ENCODE measurements at places on chromosomes 2 and 18.

DNA sequence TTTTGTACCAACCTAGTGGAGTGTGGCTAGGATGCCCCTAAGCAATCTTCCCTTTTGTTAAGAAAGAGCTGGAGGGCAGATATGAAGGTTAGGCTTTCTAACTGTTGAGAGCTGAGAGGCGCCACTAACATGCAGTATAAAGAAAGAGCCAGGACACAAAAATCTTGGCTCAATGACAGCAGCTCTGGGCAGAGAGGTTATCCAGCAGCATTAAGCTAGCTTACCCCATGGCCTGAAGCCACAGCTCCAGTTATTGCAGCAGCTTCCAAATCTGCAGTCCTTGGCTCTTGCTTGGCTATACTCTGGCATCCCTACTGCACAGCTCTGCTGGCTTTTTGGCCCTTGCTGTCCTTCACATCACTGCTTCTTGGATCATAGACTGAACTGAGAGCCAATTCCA is 213.4 kb downstream of the GPD2 start:
- DNase-seq: no peak

- peak; percentile 15 for DNase-seq
Observed at GRCh38 chr2:176592216-176592615, 323.0 kb downstream of the MTX2 start.

GRCh38 chr2:124824441-124824840 is 799.4 kb downstream of the CNTNAP5 start:
- no peak for DNase-seq

DNA sequence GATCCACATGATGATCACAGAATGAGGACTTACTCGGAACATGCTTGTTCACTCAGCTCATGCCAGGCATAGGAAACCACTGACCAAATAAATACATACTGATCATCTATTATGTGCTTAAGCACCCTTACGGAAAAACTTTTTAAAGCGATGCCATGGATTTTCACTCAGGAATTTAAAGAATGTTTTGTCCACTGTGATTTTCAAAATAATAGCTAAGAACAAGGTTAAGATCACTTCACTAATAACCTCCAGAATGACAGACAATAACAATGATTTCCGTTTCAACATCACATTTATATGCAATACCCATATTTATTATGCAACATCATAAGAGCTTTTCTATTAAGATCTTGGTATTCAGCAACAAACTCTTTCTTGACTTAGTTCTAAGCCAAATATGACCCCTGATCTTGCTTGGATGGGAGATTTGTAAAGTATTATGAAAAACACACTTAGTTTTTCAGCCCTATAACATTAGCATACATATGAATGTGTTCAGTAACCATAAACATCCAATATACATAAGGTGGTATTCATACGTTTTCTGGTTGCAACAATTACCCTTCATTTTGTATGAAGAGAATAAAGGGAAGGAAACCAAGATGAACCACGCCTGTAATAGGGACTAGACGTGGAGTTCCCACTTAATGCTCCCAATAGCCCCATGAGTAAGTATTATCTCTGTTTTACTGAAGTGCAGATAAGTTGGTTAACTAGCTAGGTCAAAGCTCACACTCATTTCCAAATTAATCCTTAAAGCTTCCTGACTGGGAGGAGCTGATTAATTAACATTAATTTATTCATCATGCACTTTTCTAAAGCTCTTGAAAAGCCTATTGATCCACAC is 1.9 kb downstream of the CD302 start:
- DNase-seq: no peak

DNA sequence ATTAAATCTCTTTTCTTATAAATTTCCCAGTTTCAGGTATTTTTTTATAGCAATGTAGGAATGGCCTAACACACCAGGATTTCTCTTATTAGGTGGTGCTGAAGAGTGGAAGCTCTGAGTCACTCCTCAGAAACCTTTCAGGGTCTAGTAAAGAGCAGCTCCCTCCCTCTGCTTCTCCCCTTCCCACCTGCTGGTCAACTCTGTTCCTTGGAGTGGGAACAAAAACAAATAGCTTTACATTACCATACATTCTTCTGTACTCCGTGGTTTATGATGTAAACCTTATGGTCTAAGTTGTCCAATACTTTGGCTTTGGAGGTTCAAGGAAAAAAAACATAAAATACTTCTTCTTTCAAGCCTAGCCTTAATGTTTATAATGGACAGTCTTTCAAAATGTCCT is 2.7 kb upstream of the IL1R1 start:
- no peak for DNase-seq

DNA sequence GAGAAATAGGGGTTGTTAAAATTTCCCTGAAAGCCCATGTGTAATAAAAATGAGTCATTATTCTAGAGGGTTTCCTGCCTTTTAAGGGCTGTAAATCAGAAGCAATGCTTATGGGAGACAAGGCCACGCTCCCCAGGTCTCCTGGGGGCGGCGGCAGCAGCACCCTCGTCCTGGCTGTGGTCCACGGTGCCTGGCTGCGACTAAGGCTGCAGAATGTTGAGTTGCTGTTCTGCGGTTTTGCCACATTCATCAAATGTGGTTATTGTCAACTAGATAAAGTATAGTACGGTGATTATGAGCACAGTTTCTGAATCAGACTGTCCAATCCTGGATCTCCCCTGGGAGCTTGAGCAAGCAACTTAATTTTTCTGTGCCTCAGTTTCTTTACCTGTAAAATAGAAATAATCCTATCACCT is 11.9 kb upstream of the AGFG1 start:
- peak; percentile 75 for DNase-seq

DNA sequence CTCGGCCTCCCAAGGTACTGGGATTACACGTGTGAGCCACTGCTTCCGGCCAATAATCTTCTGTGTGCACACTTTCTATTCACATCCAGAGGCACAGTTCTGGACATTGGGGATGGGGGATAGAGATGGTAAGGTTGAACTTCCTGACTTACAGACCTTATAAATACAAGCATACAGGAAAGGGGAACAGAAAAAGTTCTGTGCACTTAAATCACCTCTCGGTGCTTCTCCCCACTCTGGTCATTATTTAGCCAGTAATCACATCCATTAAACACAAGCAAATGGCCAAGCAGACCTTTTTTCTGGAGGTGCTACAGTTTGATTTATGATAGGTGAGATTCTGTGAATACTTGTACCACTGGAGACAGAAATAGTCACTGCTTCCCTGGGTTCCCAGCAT is 110.6 kb downstream of the CRIM1 start:
- DNase-seq: no peak

DNA sequence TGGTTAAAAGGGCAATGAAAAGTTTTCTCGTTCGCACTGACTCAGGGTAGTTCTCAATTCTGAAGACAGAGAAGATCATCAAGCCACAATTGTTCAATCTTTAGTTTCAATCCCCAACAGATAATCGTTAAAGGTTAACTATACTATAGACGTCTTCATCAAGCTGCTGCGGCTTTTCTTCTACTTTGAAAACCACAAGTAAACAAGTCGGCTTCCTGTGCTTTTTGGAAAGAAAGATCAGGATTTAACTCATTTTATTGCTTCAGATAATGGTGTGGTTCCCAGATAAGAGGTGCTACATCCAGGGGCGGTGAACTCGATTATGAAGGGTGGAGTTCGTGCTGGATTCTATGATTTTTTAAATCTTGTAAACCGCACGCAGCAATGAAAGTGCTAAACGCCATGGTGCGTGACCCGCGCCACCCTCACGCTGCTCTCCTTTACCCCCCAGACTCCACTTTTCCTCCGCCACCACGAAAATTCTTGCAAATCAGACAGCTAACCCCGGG is 545 bp upstream of the CDCA7 start:
- no peak for DNase-seq

GRCh38 chr2:236558036-236558435 is 11.6 kb upstream of the ACKR3 start:
- no peak for DNase-seq

DNA sequence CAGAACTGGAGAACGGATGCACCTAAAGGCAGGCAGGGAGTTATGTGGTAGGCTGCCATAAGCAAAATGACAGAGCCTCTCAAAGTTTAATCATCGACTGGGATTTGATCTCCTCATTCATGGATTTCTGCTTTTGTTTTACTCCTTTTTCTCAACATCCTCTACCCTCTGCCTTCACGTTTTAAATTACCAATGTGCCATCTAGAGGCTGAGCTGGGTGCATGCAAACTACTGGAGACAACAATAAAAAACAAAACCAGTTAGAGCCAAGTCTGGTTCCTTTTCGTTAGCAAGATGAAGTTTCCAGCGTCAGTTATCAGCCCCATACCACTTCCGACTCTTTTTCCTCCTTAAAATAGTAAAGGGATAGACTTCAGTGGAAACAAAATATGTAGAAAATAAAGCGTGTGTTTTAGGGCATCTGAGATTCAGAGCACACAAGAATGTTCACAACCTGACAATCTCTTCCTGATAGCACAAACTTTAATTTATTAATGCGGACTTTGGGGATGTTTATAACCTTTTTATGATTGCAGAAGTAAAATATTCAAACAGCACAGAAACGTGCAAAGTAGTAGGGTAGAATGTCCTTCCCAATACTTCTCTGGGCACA is 117.0 kb downstream of the LAMA1 start:
- DNase-seq: peak; percentile 4

GRCh38 chr2:15169326-15170069 is 391.6 kb downstream of the NBAS start:
- no peak for DNase-seq

DNA sequence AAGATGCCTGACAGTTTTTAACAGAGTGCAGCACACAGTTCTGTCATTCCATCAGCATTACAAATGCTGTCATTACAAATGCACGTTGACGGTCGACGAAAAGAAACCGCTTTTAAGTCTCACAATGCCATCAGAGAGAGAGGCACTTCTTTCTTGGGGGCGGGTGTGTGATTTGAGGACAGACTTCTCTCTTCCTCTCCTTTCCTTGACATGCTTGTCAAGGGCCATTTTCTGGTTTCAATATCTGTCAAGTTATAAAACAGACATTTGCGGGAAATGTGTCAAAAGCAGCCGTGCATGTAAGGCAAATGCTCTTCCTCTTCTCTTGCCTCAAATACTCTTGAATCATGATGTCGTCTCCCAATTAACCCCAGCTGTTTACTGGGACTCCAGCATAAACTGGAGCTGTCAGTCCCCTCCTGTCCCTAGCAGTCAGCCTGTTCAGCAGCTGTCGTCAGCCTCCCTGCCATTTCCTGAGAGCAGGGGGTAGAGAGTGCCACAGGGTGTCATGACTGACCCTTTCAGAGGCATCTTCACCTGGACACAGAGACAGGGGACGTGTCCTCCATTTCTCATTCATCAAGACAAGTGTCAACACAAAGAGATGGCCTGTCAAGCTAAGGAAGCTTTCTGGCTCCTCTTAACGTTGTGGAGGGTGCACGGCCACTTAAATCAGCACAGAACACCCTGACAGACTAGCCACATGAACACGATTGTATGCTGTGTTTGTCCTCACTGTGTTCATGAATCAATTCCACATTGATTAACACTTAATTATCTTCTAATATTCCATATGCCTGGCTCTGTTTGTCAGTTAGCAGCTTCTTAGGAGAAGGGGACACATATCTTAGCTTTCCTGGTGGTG is 305.4 kb upstream of the RAB6C start:
- no peak for DNase-seq

- no peak for DNase-seq
Observed at GRCh38 chr2:232518844-232519243, 1.3 kb upstream of the PRSS56 start.

DNA sequence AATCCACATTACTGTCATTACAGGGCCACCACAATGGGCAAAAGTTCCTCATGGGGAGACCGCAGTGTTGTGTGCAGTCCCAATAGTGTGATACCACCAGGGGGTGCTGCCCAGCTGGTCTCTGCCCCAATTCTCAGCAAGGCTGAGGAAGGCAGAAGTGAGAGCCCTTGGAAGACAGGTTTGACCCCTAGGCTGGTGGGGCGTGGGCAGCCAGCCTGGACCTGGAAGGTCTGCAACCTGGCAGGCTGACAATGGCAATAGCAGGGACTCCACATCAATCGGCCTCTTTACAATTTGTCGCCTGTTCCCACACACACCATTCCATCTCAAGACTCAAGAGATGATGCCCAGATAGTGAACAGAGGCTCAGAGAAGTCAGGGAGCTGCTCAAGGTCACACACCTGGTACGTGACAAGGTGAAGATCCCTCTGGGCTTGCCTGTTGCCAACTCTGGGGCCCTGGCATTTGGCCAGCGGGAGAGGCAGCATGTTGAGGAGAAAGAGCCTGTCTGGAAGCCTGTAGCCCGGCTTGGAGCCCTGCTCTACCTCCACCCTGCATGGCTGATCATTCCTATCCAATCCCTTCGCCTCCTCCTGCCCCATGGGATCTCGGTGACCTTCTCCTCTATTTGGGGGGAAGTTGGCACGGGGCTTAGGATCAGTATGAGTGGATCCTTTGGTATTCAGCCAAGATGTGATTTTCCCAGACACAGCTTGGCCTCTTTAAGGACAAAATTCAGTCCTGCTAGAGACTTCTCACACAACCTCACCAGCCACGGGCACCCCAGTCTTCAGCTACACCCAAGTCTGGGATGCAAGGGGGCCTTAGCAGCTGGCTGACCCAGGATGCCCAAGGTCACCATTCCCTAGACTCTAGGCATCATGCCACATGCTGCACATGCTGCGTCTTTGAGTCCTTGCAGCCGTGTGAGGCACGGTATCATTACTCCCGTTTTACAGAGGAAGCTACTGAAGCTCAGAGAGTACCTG is 2.9 kb upstream of the ATOH8 start:
- DNase-seq: peak; percentile 68

GRCh38 chr2:52536929-52537460 is 1230.6 kb upstream of the CHAC2 start:
- no peak for DNase-seq

DNA sequence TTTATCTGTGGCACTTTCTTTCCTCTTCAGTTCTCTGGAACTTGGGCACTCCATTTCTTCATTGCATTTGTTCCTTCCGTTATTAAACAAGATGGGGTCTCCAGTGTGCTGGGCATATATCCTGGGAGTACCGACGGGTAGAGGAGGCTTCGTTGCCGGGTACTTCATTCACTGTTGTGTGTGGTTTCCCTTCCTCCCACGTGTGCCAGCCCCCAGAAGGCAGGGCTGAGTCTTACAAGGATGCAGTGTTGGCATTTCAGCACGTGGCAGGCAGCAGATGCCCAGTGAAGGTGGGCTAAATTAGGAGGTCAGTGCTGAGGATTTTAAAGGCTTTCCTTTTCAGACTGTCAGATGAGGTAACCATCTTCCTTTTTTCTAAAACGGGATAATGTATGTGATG is 58.6 kb downstream of the MGAT5 start:
- no peak for DNase-seq

- DNase-seq: no peak
Observed at GRCh38 chr2:231613331-231613662, 20.6 kb downstream of the TEX44 start.

- DNase-seq: no peak
Observed at GRCh38 chr2:241214209-241214608, 25.7 kb downstream of the ANO7 start.

- DNase-seq: no peak
Observed at GRCh38 chr18:62407660-62408059, 82.5 kb downstream of the TNFRSF11A start.

Data from A673 (cell line).